CD4-positive, alpha-beta T cell treated with Interleukin-4 for 1 hour (primary cell): ENCODE measurements at places on chromosomes 6 and 20.
A peak's percentile ranks its signal among the peaks of the same experiment; 100 is the strongest.

DNA sequence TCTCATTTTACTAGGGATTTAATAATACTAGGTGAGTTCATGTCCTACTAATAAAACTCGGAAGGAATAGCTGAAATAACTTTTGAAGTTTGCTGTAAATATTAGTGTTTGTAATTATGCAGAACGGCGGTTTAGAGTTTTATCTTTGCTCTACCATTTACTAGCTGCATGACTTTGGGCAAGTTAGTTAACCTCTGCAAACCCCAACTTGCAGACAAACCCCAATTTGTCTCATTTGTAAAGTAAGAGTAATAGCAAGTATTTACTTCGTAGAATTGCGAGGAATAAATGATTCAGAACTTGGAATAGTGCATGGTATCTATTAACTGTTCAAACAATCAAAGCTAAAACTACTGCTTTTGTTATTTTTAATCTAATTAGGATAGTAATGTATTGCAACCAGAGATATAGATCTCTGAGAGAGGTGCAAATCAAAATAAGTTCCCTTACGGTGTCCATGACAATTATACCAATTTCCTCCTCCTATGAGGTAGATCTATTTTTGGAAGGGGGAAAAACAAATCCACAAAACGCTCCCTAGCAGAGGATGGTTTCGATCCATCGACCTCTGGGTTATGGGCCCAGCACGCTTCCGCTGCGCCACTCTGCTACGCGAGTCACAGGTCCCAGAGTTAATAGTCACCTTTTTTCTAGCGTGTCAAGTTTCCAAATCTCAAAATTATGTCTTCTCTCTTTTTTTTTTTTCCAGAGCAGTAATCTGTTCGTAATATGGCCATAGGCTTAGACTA, 35.1 kb upstream of the BTN3A2 start:
- DNase-seq, result peak; percentile 78

DNA sequence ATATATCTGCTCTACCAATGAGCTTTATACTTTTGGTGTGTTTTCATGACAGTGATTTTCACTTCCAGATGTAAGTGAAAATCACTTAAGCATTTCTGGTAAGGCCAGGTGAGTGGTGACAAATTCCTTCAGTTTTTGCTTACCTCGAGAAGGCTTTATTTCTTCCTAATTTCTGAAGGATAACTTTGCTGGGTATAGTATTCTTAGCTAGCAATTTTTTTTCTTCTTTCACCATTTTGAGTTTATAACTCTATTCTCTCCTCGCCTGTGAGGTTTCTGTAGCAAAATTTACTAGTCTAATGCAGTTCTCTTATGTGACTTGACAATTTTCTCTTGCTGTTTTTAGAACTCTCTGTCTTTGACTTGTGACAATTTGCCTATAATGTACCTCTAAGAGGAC, 7.1 kb downstream of the FHL5 start:
- no peak for DNase-seq

- DNase-seq, result peak; percentile 68
These were observed 36.8 kb downstream of the YTHDF1 start for GRCh38 chr20:63178889-63179686.

DNA sequence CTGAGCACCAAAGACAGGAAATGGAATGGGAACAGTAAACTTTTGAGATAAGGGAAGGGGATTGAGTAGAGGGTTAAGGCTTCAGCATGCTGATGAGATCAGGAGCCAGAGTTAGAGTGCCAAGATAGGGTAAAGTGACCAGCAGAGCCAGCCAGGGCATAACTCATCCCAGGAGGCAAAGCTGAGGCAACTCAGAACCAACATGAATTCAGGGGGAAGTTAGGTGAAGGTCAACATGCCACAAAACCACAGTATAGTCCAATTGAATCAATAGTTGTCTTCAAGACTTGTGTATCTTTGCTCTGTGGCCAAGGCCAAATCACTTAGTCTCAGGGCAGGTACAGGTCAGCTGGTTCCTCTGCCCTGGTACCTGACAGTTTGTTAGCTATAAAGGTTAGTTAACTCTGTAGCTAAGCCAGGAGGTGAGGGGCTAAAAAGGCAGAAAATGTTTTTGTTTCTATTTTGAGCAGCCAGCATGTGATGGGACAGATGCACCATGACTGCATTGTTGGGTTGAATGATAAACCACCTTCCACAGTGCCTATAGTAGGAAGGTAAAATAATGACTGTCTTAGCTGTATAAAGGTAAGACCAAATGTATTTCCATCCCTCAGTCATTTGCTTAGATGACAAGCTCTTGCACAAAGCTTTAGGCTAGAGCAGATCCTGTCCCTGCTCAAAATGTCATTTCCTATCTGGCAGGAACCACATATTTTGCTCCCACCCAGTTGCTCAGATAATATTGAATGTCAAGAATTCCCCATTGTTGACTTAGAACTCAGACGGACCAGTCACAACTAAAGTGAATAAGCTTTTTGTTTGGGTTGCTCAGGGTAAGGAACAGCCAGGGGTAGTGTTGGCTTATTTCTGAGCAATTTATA, 15.8 kb downstream of the RNF8 start:
- DNase-seq, result no peak

GRCh38 chr6:124974771-124975377, 12.6 kb downstream of the RNF217 start:
- DNase-seq, result no peak

- no peak for DNase-seq
These were observed 30.0 kb upstream of the FBXL4 start for GRCh38 chr6:98977671-98978292.

DNA sequence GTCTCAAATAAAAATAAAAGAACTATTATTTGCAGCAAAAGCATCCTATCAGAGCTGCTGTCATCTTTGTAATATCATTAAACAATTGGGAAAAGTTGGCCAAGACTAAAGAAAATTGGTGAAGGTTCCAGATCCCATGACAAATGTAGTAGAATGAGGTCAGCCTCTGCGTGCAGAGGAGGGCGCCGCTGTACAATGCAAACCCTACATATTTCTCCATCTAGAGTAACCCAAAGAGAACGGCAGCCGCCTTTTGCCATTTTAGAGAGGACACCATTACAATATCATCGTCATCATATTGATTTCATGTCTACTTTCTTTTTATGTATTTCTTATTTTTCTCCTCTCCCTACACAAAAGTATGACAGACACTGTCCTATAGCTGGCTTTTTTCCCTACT, 59.5 kb downstream of the ZMYND8 start:
- no peak for DNase-seq

- DNase-seq, result no peak
These were observed 206.8 kb downstream of the EYA4 start for GRCh38 chr6:133447924-133448323.

DNA sequence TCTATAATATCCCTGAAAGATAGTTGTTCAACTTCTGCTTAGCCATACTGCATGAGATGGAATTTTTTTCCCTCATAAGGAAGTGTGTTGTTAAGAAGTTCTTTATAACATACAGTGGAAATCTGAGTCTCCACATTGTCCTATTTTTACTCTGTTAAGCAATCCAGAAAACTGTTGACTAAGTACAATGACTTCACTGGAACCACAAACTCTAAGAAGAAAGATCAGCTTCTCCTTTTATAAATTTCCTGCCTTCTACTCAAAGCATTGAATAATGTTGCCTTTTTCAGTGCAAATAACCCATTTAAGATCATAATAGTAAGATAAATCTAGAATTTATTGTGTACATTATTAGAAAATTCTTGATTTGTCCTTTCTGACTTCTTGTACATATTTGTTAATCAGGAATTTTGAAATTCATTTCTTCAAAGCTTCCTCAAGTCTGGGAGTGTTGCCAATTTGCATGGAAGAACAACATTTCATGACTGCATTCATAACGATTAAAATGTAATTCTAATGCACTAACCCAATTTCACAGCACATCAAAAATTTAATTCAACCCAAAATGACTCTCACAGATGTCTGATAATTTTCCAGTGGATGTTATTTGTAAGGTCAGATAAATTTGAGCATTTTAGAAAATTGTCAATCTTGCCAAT, 45.6 kb upstream of the ANKEF1 start:
- DNase-seq, result no peak

DNA sequence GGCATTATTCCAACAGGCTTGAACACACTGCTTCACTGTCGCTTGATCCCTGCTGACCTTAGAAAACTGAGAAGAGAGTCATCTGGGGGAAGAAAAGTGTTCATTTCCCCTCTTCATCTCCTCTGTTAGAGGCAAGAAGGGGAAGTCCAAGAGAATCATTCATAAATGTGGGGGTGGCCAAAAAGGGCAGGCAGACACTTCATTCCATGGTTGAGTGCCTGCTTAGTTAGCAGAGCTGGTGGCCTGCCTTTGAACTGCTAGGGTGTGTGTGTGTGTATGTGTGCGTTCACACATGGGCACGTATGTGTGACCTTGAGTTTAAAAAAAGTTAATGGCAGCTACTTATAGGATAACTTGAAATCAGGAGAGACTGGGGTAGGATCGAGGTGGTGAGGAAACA, 39.4 kb upstream of the RFPL4B start:
- no peak for DNase-seq

DNA sequence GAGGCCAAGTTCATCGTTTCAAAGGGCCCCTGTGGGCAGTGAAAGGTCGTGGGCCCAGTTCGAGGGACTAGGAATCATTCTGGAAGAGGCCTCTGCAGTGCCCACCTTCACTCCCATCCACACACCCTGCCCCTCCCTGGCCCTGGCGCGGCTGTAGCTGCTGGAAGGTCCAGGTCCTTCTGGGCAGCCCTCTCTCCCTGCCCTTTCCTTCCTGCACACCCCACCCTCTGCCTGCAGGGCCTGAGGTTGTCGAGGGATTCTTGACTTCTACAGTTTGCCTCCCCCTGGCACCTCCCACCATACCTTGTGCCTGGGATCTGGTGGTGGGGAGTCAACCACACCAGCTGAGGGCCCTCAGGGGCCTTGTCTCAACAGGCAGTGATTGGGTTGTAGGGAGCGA, 4.5 kb upstream of the MYT1 start:
- DNase-seq, result no peak

DNA sequence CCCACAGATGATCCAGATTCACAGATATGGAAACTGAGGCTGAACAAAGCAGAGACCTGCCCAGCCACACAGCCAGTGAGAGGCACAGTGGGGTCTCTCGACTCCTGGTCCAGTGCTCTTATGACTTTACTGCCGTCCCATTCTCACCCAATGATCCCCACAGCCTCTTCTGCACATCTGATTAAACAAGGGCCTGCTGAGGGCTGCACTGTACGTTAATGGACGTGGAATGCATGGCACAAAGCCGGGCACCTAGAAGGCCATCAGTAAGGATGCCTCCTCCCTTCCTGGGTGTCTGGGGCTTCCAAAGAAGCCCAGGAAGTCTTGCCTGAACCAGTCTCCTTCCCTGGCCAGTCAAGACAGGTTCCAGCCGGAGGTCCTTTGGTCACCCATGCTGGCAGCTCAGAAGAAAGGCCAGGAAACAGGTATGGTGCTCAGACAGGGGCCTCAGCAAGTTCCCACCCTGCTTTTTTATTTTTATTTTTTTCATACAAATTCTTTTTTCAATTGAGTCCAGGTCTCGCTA, 3.8 kb downstream of the TFEB start:
- no peak for DNase-seq
